ENCODE measurements at places on chromosomes 11 and 22.

GRCh38 chr11:6012035-6012668, 5.4 kb upstream of the OR56A4 start:
- DNase-seq, result no peak

- DNase-seq, result no peak
Observed at GRCh38 chr11:94768602-94769541, 716 bp downstream of the AMOTL1 start.

- DNase-seq, result no peak
Observed at GRCh38 chr11:132168344-132168981, 798.0 kb downstream of the NTM start.

DNA sequence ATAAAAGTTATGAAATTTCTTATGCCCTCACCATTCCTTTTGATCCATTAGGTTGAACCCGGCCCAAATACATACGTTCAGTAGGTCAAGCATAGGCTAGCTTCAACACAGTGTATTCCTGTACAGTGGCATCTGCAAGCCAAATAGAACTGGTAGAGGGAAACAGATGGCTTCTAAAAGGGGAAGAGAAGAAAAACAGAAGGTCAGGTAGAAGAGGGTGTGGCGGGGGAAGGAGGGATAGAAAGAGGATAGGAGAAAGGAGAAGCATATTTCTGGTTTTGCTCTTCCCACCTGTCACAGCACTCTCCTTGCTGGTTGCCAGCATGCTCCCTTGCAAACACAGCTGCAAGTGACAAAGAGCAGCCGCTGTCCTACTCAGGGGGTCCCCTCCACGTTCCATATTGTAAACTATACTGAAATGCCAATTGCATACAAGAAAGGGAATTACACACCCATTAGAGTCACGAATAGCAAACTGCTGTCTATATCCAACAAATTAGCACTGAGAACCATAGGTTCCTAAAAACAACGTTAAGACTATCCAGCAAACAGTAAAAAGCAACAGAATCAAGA, 71.8 kb downstream of the PHF21A start:
- DNase-seq, result no peak

- no peak for DNase-seq
Observed at GRCh38 chr11:68840661-68841653, 759 bp downstream of the CPT1A start.

DNA sequence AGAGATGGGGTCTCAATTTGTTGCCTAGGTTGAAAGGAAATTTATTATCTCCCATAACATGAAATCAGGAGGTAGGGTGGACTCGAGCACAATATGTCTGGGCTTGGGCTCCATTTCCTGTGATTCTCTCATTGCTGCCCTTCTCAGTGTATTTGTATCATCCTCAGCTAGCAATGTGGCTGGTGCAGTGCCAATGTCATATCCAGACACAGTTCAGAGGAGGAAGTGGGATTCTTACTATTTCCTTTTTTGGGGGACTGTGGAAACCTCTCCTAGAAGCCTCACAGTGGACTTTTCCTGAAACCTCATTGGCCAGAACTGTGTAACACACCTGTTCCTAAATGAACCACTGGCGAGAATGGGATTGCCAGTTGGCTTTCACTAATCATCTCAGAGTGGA, 21.0 kb upstream of the SWAP70 start:
- no peak for DNase-seq

DNA sequence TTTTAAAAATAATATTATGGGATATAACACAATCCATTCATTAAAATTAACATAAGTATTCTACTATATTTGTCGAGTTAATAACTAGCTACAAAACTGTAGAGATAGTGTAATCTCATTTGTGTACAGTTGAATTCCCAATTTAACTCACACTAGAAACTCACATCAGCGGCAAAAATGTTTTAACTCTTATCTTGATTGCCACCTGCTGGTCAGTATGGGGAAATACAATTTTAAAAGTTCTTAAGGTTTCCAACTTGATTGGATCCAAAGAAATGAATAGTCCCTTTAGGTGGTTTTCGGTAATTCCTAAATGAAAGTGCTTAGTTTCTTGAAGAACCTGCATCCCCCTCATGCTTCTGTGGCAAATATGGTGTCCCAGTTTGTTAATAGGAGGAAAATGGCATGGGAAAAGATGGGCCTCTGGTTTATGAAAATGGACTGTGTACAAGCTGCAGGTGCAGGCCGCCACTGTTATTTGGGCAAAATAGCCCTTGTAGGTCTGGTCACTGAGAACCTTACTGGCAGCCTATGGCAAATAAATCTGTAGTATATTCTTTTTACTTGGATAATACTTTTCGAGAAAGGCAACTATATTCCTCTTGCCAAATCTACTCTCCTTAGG, 33.7 kb upstream of the SLC17A6 start:
- no peak for DNase-seq

DNA sequence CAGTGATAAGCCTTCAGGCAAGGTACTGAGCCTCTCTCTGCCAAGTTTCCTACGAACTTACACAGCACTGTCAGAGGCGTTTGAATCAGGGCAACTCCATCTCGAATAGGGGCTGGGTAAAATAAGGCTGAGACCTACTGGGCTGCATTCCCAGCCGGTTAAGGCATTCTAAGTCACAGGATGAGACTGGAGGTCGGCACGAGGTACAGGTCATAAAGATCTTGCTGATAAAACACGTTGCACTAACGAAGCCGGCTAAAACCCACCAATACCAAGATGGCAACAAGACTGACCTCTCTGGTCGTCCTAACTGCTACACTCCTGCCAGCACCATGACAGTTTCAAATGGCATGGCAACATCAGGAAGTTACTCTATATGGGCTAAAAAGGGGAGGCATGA, 20.4 kb upstream of the POGLUT3 start:
- no peak for DNase-seq

DNA sequence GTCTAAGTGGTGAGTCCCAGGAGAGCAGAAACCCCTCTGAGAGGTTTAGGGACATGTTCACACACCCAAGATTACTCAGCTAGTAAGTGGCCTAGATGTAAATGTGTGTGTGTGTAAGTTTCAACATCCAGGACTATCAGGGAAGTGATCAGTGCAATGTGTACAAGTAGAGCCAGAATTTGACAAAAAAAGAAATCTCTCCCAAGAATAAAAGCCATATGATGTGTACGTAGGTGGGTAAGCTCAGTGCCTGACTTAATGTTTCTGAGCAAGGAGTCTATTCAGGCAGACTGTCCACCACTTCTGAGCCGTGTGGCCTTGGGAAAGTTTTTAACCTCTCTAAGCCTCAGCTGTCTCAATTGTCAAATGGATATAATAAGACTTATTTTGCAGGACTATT, 133.8 kb upstream of the NAV2 start:
- no peak for DNase-seq

DNA sequence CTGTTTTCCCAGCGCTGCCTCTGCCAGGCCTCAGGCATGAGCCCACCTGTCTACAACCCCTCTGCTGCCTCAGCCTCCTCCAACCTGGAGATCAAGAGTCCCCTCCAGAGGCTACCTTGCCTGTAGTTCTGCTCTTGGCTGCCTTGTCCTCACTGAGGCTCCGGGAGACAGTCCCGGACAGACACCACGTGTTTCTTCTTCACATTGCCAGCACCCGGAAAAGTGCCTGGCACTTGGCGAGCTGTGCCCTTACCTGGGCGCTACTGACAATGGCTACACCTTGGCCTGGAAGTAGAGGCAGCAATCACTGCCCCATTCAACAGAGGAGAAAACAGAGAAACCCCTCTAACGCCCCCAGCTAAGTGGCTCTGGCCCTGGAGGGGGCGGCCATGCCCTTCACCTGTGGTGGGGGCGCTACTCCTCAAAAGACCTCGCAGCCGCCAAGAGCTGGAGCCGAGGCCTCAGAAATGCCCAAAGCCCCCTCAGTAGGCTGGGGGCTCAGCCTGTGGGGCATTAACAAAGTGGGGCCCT, 3.0 kb upstream of the NAP1L4 start:
- no peak for DNase-seq

DNA sequence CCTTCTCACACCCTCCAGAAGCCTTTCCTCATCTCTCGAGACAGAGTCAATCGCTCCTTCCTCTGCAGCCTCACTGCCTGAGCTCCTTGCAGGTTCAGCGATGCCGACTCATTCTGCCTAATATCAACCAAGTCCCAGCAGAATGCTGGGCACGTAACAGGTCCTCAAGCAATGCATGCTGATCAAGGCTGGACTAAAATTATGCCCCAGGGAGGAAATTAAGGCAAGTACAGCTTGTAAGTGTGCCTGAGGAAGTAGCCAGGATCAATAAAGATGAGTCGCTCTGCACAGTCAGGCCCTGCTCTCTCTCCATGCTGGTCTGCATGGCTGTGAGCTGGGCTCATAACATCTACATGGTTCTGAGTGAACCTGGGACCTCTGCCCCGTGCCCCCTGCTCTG, 25.6 kb upstream of the NRIP3 start:
- no peak for DNase-seq

DNA sequence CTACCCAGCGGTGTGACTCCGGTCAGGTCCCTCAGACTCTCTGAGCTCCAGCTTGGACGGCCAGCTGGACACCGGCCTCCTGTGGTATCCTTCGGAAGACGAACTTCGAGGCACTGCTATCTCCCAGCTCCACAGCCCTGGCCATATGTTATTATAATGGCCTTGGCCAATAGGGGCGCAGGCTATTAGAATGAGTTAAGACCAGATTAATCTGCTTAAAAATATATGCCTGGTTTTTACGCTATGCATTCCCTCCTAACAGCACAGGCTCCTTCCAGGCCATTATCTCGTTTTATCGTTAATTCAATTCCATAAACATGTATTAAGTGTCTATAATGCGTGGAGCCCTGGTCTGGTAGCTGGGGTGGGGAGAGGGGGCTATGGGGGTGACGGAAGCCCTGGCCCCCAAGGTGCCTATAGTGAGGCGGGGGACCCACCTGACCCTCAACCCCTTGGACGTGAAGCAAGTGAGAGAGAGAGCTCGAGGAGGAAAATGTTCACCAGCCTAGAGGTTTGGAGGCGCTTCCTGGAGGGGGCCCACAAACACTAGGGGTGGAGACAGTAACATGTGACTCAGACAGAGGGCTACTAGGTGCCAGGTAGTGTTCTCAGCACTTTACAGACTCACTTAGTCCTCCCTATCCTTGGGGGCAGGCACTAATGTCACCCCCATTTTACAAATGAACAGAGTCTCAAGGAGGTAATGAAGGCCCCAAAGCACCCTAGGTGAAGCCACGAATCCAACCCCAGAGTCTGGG, 37.5 kb upstream of the TCF20 start:
- no peak for DNase-seq

DNA sequence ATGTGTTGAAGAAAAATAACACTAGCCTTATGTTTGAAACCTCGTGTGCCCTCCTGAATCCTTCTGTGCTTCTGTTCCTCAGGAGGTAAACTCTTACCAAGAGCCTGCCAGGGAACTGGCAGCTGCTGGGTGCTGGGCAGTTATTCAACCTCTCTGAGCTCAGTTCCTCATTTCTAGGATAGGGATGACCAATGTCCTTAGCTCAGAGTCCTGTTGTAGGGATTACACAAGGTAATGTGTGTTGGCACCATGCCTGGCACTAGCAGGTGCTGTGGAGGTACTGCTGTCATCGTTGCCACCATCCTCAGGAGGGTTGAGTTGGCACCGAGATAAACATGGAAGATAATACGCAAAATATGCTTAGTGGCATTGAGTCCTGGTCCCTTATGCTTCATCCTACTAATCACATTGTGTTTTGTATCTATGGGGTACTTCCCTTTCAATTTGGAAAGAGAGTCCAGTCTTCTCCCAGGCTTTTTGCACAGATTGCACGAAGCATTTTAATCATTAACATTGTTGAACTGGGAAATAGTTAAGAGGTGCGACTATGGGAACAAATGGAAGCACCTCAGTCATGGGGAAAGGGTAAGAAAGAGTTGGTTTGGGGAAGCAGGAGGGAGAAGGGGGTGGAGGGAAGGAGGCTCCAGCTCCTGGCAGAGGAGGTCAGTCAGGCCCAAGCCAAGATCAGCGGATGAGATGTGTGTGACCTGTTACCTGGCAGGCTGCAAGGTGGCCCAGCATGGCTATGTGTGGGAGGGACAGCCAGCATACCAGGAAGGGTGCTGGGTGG, 56.7 kb downstream of the CABIN1 start:
- no peak for DNase-seq

GRCh38 chr11:122137078-122137793, 21.2 kb upstream of the BLID start:
- no peak for DNase-seq

DNA sequence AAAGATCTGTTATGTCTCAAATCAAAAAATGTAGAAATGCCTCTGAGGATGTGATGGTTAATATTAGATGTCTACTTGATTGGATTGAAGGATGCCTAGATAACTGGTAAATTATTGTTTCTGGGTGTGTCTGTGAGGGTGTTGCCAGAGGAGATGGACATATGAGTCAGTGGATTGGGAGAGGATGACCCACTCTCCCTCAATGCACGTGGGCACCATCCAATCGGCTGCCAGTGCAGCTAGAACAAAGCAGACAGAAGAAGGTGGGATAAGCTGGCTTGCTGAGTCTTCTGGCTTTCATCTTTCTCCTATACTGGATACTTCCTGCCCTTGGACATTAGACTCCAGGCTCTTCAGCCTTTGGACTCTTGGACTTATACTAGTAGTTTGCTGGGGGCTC, 430.3 kb downstream of the SOX6 start:
- DNase-seq, result no peak

DNA sequence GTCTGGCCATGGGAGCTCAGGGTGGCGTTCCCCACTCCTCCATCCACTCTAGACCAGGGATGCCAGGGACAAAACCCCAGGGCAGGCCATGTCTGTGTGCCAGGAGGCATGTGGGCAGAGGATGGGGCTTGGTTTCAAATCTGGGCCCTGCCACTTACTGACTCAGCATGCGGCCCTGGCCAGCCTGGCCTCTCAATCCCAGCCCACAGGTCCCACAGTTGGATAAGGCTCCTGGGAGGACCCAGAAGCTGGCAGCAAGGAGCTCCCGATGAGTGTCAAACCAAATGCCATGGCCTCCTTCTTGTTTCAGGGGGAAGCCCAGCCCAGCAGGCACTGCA, 1290.4 kb downstream of the BRD1 start:
- no peak for DNase-seq

- DNase-seq, result no peak
Observed at GRCh38 chr22:29073618-29074275, 912 bp downstream of the KREMEN1 start.

DNA sequence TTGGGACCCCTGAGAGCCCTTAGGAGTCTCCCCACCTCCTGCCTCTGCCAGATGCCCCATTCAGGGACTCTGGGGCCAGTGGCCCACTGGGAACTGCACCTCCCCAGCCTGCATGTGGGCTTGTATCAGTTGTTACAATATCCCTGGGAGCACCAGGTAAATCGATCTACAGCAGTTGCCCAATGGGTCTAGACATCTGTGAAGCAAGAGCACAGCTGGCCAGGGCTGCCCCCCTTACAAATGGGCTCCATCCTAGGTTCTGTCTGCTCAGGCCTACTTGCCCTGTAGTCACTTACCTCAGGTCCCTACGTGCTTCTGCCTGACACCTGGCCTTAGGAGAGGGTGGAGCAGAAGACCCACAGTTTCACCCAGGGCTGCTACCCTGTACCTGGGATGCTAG, 62.7 kb downstream of the HIRA start:
- DNase-seq, result no peak

- DNase-seq, result no peak
Observed at GRCh38 chr11:113906516-113906915, 1.9 kb downstream of the HTR3B start.

GRCh38 chr22:42794551-42795510, 62.2 kb downstream of the ARFGAP3 start:
- DNase-seq, result no peak
